Cerebellum (tissue), 4 donors: ENCODE measurements at places on chromosomes 13 and 19.

GRCh38 chr13:74214321-74214720, 80.1 kb upstream of the KLF12 start:
- no peak for DNase-seq

DNA sequence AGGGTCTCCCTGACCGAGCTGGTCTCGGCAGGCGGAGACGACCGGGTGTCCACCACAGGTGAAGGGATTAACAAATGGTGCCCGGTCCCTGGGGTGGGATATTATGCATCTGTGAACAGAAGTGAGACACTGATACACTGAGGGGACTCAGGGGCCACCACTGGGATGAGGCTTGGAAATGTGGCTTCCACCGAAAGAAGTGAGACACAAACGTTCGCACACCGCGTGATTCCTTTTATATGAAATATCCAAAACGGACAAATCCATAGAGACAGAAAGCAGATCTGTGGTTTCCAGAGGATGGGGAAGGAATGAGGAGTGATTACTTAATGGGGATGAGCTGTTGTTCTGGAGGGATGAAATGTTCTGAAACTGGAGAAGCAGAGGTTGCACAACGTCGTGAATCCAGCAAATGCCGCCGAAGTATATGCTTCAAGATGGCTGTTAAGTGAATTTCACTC, 47.5 kb downstream of the C13orf46 start:
- no peak for DNase-seq

DNA sequence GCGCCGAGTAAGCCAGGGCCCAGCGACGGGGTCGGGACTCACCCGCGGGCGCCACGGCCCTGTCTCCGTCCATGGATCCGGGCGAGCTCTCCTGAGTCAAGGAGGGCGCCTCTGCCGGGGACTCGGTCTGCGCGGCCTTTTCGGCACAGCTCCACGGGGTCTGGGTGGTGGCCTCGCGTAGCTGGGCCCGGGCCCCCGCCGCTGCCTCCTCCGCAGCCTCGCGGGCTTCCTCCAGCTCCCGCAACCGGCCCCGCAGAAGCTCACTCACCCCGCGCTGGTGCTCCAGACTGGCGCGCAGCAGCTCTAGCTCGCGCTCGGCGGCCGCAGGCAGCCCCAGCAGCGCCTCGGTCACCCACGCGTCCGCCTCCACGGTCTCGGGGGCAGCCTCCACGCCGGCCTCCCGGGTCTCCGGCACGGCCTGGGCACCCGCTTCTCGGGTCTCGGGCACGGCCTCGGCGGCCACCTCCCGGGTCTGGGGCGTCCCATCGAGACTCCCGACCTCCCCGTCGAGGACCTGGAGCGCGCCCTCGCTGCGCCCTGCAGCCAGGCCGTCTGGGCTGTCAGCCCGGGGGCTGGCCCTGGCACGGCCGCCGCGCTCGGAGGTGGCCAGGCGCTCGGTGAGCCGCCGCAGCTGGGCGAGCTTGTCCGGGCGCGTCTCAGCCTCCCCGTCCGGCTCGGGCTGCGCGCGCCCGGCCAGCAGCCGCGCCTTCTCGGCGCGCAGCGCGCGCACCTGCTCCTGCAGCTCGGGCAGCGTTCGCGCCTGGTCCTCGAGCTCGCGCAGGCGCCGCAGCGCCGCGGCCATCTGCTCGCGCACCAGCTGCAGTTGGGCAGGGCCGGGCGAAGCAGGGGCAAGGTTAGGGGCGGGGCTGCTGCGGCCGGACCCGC, 8.4 kb downstream of the KANK3 start:
- DNase-seq = no peak

DNA sequence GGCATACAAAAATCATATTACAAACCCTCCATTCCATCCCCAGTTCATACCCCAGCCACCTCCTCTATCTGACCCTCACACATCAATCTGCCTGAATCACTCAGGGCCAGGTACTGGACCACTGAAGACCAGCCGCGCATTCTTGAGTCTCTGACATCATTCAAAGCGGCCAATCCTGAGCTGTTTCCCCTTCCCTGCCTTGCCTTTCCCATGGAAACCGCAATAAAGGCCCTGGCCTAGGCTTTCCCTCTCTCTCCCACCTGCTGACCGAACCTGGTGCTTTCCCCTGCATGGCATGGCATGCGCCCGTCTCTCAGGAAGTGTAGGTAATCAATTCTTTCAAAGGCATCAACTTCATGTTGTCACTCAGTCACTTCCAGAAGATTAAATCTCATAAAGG, 17.7 kb upstream of the HIF3A start:
- DNase-seq = no peak

DNA sequence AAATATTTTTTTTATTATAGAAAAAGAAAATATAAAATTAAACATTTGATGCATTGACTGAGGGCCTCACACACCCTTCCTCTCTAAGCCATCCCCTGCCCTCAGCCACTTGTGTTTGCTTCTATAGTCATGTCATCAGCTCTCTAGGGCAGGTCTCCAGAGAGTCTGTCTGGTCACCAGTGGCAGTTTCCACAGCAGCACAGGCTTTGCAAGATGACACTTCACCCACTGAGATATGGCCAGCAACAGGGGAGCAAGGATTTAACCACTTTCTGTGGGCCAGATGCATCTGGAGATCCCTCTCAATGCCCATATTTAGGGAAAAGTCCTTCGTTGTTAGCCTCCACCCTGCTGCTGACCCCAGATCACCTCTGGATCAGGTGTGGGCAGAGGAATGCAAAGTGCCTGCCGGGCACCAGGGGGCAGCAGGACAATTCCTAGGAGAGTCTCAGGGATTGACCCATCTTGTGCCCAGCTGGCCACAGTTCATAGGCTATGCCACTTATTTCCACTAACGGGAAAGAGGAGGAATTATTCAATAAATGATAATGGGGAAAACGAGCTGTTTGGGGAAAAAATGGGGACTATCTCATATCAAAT, 4.8 kb downstream of the ABCC4 start:
- DNase-seq = no peak

- no peak for DNase-seq
These were observed 105.0 kb downstream of the SLC7A1 start for GRCh38 chr13:29490561-29490885.

- no peak for DNase-seq
These were observed 89.9 kb downstream of the STK24 start for GRCh38 chr13:98487016-98487415.

- no peak for DNase-seq
These were observed 71.4 kb upstream of the CLDN10 start for GRCh38 chr13:95480791-95481780.
